ENCODE measurements at places on chromosomes 11 and 22. TPM values are rescaled to one million over a fixed set of nuclear protein-coding genes. Genes with fewer than 3 reads are reported as not detected.

OOSP1 gene
- total RNA-seq = not detected

MUC2 gene
- not detected for total RNA-seq

OR52E2 gene
- not detected for total RNA-seq

PKP3 gene
- 117 TPM for total RNA-seq

IGSF9B gene
- 10.1 TPM for total RNA-seq

MS4A6A gene
- total RNA-seq = 30.7 TPM

PLEKHB1 gene
- 7.9 TPM for total RNA-seq

PRODH gene
- total RNA-seq = 17.4 TPM

P2RY6 gene
- total RNA-seq = 2.0 TPM

SCGB1A1 gene
- total RNA-seq = not detected

FIBIN gene
- total RNA-seq = 118 TPM

SCGB1C1 gene
- total RNA-seq = not detected

MOGAT2 gene
- not detected for total RNA-seq

OR51I2 gene
- total RNA-seq = not detected

PYGM gene
- 0.98 TPM for total RNA-seq

MOV10L1 gene
- total RNA-seq = 0.98 TPM

TSSK2 gene
- total RNA-seq = not detected

GUCY1A2 gene
- total RNA-seq = 7.4 TPM

BLID gene
- total RNA-seq = 5.9 TPM

MLC1 gene
- 29.2 TPM for total RNA-seq

CASP12 gene
- 7.4 TPM for total RNA-seq

AQP11 gene
- 1.7 TPM for total RNA-seq
